Spleen (tissue), 13 donors: ENCODE measurements at places on chromosomes 2 and 18.
A peak's percentile ranks its signal among the peaks of the same experiment; 100 is the strongest.

DNA sequence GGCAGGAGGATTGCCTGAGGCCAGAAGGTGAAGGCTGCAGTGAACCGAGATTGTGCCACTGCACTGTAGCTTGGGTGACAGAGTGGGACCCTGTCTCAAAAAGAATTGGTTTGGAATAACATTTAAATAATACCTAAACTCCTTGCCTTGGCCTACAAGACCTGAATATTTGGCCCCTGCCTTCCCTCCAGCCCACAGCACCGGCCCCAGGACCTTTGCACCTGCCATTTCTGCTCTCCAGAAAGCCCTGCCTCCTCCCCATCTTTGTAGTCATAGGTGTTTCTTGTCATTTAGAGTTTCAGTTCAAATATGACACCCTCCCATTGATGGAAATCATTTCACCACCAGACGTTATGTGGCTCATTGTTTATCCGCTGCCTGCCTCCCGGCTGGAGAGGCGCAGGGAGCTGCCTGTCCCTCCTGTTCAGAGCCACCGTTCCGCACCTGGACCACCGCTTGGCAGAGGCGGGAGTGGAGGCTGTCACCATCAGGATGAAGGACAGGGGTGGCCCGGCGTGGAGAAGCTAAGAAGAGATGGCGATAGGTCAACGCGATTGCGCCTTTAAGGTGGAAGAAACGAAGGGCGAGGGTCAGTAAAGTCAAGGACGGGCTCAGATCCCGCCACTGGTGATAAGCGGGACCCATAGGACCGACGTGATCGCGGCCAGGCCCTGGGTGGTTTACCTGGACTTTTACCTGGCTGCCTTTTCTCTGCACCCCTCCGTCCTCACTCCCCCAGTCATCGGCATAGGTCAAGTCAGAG, 638 bp upstream of the LPIN1 start:
- DNase-seq: peak; percentile 86

DNA sequence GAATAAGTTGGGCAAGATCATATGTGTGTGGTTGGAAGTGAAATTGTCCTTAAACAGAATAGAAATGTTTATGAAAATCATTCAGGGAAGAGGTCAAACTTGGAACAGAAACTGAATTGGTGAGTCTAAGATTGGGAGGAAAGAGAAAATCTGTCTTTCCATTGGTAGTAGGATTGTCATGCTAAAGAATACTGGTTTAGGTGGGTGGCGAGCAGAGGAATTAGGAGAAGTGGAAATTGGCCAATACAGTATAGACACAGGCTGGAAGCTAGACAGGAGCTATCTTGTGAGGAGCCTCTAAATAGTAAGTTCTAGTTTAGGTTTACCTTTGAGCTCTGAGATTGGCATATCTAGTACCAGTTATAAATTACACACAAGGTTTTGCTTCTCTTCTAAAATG, 80.9 kb upstream of the KYNU start:
- no peak for DNase-seq

DNA sequence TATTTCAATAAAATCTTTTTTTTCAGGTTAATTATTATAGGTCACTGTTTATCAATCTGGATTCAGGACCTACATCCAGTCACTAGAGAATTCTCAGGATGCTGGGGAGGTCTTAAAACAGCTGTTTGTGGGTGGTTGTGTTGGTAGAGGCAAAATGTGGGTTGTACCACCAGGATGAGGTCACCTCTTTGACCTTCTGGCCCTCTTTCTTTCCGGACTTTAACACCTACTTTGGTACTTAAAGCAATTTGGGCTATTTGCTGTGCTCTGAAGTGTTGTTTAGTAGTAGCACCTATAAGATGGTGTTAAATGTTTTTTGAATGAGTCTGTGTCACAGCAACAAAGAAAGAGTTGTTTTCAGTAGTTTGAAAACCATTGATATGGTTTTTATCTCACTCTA, 14.6 kb downstream of the EML4 start:
- no peak for DNase-seq

GRCh38 chr18:3879836-3880120, 429.8 kb downstream of the TGIF1 start:
- no peak for DNase-seq
